Kidney epithelial cell (primary cell): ENCODE measurements at places on chromosomes 12 and 14.

- DNase-seq = no peak
These were observed 152.3 kb upstream of the C14orf180 start for GRCh38 chr14:104427131-104427851.

- no peak for DNase-seq
These were observed 46.6 kb downstream of the SUSD6 start for GRCh38 chr14:69657950-69658355.

DNA sequence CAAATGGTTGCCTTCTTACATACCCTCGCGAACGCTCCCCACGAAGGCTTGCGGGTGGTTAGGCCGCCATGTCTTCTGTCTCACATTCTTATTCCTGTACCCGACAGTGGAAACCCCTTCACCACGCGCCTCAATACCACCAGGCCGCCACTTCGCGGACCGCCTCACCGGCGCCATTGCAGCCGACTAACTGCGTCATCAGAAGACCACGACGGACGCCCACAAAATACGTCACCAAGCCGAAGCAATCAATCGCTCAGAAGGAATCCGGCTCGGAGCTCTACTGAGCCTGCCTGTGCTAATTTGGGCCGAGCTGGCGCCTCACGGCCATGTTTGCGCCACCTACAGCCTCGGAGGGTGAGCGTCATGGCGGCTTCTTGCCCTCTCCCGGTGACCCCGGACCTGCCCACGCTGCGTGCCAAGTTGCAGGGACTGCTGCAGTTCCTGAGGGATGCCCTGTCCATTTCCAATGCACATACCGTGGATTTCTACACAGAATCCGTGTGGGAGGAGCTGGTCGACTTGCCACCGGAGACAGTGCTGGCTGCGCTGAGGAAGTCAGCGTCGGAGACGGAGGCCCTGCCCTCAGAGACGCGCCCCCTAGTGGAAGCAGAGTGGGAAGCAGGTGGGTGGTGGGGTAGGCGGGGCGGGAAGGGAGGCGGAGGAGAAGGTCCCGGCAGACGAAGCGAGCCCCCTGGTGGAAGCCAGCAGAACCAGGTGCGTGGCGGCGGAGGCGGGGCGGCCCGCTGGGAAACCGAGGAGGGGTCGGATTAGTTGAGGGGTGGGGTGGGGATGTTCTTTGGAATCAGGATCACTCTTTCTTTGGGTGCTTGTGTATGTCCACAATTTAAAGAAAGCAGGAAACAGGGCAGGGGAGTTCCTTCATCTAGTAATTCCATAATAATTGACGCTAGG, at the start of the genes CCDC59 and METTL25:
TSS of gene CCDC59 (minus strand) at position 188 of the 915 bp plus-strand sequence. CDS start at position 177, 11 bp downstream.
TSS of gene METTL25 (plus strand) at position 330 of the 915 bp plus-strand sequence. CDS start at position 367, 37 bp downstream.
- peak; percentile 79 for DNase-seq

- no peak for DNase-seq
These were observed 145.7 kb downstream of the GALC start for GRCh38 chr14:87847216-87847755.

- peak; percentile 79 for DNase-seq
These were observed 65.4 kb downstream of the TAOK3 start for GRCh38 chr12:118307069-118307954.

DNA sequence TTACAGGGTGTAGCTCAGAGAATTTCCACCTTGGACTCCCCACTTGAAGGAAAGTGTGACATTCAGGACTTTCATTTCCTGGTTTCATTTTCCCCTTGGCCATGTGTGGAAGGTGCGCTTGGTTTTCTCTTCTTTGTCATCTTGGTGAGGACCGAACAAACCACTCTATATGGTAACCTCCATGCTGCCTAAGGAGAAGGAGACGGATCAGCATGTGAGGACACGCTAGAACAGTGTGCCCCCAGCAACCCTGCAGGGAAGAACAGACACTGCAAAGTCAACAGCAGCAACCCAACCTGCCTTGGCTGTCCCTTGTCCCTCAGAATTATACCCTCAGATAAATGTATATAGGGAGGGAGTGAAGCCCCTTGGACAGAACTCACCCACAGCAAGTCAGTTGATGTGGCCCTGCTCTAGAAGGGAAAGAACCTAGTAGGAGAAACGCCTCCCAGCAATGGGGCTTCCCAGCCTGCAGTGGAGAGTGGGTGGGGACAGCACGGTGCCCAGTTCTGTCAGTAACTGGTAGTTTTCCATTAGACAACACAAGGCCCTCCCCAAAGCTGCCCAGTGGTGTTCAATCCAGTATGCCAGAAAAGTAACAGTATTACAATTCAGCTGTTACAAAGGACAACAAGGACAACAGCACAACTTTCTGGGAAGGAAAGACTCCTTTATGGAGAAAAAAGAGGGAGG, 18.9 kb upstream of the COCH start:
- DNase-seq = no peak
